ENCODE measurements at places on chromosomes 16 and 17.
A peak's percentile ranks its signal among the peaks of the same experiment; 100 is the strongest.

DNA sequence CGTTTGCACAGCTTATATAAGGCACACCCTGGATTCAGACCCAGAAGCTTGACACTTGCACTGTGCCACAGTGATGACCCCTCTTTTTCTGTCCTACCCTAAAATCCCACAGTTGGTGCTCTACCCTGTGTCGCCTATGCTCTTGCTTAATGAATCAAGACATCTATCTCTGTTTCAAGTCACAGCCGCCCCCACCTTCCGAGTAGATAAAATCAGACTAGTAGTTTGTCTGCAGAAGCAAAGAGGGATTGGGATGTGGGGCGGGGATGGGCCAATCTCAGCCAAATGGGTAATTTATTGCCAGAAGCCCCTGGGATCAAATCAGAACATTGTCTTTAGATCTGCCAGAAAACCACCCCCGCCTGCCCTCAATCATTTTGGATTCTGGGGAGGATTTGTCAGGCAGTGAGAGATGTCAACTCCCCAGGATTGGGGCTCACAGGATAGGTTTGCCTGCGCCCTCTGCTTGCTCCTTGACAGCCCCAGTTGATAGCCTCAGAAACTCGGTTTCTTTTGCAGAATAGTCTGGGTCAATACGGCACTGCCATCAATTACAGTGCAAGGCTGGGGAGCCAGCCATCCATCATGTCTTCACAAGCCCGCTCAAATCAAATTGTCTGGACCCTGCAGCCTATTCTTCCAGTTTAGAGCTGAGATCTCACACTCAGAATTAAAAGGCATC is 520.8 kb downstream of the GRIN2A start:
- no peak for DNase-seq

DNA sequence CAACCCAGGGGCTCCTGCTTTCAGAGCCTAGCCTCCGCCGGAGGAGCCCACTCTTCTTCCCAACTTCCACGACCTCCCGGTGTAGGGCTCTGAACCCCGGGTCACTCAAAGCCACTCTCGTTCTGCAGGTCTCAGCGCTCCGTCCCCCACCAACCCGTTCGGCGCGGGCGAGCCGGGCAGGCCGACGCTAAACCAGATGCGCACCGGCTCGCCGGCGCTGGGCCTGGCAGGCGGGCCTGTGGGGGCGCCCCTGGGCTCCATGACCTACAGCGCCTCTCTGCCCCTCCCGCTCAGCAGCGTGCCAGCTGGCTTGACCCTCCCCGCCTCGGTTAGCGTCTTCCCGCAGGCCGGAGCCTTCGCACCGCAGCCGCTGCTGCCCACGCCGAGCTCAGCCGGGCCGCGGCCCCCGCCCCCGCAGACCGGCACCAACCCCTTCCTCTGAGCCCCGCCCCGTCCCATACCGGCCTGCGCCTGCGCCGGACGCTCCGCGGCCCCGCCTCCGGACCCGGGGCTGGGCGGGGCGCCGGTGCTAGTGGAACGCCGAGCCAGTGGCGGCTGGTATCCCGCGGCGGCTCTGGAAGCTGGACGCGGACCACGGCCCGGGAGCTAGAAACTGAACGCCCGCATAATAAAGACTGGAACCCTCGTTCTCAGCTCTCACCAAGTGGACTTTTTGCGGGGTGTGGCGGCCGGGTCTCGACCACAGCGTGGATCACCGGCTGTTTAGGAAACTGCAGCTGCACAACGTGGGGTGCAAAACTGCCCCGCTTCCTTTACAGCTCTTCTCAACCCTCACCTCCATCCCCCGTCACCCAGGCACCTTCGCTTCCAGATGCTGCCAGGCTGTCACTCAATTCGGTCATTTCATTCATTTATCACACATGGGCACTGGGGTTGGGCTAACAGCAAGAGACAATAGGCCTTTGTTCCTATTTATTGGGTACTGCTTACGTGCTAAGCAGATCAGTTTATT is 5.0 kb upstream of the SPATA20 start:
- peak; percentile 90 for DNase-seq

GRCh38 chr17:27218719-27219488 is 75.0 kb upstream of the WSB1 start:
- DNase-seq = no peak

- DNase-seq = no peak
These were observed 110.0 kb upstream of the PSMD7 start for GRCh38 chr16:74186561-74186971.

DNA sequence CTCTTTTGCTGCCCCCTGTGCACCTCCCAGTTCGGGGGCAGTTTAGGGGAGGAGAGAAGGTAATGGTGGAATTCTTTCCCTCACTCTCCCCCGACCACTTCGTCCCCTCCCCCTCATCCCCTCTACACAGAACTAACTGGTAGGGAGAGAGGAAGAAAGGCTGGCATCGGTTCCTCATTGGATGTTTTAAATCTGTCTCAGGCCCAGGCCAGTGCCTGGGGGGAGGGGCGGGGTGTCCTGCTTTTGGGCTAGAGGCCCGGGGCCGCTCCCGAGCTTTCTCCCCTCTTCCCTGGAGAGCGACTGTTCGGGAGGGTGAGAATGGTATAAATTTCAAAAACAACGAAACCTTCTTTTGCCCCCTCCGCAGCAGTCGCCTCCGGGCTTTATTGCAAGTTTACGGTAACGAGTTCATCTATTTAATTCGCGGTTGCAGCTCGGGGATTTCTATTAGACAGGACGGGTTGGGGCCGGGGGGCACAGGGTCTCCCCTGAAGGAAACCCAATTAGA is at the start of gene PRAC2:
Gene PRAC2 (plus strand): TSS at position 271 of the 508 bp plus-strand sequence. CDS start 1,226 bp downstream, outside the sequence.
- DNase-seq = no peak

Data from right forelimb (tissue), 1 donor.